ENCODE measurements at places on chromosomes 5 and 9.
A peak's percentile ranks its signal among the peaks of the same experiment; 100 is the strongest.

GRCh38 chr9:106859957-106860720, 2.8 kb upstream of the ZNF462 start:
- peak; percentile 68 for DNase-seq

DNA sequence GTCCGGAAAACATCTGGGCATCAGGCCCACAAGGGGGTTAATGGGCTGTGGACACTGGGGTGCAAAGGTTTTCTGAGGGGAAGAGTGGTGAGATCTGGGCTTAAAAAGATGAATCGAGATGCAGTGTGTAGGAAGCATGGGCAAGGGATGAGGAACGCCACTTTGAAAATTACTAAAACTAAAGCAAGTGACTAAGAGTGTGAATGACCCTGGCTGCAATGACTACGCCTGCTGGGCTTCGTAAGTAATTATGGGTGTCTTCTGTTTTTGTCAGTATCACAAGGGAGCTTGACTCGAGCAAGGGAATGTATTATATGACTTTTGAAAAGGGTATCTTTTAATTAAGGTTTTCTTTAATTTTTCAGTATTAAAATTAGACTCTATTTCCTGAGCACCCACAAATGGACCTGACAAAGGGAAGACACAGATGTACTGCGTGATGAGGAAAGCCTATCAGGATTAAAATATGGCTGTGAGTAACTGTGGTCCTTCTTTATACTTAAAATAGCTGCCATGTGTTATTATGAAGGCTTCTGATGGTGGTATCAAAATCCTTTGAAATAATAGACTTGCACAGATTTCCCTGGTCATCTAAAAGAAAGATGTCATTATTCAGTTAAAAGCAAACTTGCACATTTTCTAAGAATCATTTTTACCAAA, 4.2 kb downstream of the CTXN3 start:
- DNase-seq = no peak

GRCh38 chr9:6641561-6641960, 4.0 kb downstream of the GLDC start:
- no peak for DNase-seq

- DNase-seq = no peak
These were observed 647 bp downstream of the PDE8B start for GRCh38 chr5:77210964-77211690.

GRCh38 chr9:89519366-89519805, 21.5 kb upstream of the SEMA4D start:
- DNase-seq = no peak

- no peak for DNase-seq
These were observed 138.6 kb upstream of the PLCXD3 start for GRCh38 chr5:41648996-41649395.

GRCh38 chr5:1298723-1299510, 4.0 kb upstream of the TERT start:
- peak; percentile 21 for DNase-seq

DNA sequence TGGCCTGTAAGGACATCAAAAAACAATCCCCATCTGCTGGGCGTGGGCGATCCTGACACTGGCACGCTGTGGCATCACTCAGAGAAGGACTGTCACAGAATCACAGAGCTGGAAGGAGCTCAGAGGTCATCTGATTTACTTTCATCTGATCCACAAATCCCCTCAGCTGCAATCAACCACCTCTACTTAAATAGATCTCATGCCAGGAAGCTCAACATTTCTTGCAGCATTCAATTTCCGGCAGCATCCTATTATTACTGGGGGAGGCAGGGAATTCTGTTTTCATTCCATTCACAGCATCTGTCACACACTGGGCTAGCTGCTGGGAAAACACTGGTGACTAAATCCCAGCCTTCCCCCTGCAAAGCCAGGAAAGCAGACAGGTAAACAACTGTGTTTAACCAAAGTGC, 38.3 kb downstream of the RETREG1 start:
- DNase-seq = no peak

DNA sequence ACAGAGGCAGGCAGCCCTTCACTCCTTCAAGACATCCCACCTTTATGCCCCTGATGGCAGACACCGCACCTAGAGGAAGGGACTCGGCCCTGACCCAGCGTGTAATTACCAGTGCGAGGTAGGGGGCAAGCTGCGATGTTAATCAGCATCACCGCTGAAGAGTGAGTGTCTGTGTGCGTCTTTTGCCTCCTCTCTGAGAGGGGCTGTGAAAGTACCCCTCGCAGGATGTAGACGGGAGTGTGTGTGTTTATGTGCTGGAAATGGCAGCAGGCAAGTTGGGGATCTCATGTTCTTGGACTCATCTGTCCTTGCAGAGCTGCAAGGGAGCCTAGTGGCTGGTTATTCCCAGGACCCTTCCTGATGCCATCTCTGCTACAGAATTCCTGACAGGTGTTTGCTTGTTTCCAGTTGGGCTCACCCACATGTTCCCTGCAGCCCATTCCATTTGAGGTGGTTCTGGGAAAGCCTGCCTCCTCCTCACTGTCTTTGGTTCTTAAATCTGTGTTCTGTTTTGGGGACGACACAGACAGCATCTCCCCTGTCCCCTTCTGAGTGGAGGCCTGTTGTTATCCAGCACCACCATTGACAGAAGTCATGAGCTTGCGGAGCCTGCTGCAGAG, 70.5 kb downstream of the ZNF618 start:
- no peak for DNase-seq

DNA sequence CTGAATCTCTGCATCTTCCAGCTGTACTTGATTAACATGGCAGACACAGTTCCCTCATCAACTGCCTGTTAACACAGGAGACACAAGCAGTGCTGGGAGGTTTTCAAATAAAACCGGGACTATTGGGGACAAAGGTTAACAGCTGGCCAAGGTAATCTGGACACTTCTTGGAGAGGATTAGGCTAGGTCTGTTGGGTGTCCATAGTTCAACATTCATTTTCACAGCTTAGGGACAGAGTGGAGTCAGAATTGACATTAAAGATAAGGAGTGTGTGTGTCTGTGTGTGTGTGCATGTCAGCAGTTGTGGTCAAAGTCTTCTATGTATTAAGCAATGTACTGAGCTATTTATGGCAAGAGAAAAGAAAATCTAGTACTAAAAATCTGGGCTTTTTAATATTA, 216.2 kb downstream of the MED10 start:
- DNase-seq = no peak

- no peak for DNase-seq
These were observed 80.4 kb upstream of the PRSS3 start for GRCh38 chr9:33714989-33715388.

- no peak for DNase-seq
These were observed 47.7 kb downstream of the LHFPL2 start for GRCh38 chr5:78600687-78601414.

DNA sequence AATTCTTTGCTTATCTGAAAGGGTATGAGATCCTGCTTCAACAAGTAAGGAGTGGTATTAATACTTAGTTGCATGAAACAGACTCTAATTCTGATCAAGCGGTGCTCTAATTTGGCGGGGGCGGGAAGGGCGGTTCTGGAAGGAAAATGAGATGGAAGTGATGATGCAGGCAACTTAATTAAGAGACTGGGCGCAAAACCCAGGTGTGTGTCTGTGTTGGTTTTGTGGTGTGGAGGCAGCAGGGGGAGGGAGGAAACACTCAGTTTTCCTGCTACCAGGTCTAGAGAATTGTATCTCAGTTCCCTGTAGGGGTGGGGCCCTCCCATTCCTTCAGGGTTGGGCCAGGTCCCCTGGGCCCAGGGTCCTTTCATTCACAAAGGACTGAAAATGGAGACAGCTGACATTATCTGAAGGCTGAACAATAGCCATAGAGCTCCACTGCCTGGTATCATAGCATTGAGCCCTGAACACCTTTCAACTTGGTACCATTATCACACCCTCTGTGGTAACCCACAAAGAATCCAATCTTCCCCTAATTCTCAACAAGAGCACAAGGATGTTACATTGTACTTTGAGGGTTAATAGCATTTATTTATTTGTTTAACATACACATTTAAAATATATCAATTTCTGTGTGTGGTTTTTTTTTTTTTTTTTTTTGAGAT, 17.2 kb upstream of the C5orf47 start:
- DNase-seq = no peak

GRCh38 chr9:18920141-18921084, 112.6 kb downstream of the SAXO1 start:
- no peak for DNase-seq

- no peak for DNase-seq
These were observed 144.4 kb upstream of the TAS2R1 start for GRCh38 chr5:9774472-9775079.

- DNase-seq = no peak
These were observed 2.7 kb downstream of the LEAP2 start for GRCh38 chr5:132876020-132876759.

- DNase-seq = no peak
These were observed 183.5 kb downstream of the GAS1 start for GRCh38 chr9:86763791-86764190.

DNA sequence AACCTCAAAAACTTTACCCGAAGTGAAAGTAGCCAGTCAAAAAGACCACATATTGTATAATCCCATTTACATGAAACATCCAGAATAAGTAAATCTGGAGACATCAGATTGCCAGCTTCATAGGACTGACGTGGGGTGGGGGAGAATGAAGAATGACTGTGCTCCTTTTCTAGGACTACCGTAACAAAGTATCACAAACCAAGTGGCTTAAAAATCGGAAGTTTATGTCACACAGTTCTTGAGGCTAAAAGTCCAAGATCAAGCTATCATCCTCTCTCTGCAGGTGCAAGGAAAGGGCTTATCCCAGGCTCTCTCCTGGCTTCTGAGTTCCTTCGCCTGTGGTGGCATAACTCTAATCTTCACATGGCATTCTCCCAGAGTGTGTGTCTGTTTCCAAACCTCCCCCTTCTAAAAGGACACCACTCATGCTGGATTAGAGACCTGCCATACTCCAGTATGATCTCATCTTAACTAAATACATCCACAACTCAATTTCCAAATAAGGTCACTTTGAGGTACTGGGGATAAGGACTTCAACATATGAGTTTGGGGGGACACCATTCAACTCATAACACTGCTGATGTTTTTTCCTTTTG, 25.5 kb downstream of the ADAM19 start:
- no peak for DNase-seq

DNA sequence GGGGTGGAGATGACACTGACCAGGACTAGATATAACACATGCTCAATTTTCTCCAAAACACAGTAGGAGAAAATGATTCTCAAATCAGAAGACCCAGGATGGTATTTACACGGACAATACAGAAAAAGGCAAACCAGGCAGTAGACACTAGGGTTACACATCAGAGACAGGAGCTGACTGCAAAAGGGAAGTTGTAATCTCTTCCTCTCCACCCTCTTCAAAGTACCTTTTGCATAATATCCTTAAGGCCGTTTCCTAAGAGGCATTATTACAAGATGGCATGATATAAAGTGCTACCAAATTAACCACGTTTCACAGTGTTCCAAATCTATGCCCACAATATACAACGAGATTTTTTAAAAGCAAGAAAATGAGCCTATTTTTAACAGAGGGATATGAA, 39.2 kb downstream of the YIPF5 start:
- no peak for DNase-seq

DNA sequence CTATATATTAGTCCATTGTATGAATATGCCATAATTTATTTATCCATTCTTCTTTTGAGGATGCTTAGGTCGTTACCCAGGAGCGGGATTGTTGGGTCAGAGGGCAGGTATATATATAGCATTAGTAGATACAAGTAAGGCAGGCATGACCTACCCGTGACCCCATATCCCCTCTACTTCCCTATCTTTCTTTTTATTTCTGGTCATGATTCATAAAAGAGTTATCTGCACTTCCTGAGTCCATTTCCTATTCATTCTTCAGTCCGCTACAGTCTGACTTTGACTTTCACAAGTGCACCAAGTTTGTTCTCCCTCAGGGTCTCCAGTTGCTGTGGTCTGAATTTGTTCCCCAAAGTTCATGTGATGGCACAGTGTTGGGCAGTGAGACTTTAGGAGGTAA, 6.9 kb downstream of the RHOBTB3 start:
- no peak for DNase-seq

- peak; percentile 65 for DNase-seq
These were observed 1.1 kb downstream of the NFIB start for GRCh38 chr9:14312719-14313377.

GRCh38 chr5:147369742-147370374, 135.0 kb downstream of the STK32A start:
- no peak for DNase-seq

DNA sequence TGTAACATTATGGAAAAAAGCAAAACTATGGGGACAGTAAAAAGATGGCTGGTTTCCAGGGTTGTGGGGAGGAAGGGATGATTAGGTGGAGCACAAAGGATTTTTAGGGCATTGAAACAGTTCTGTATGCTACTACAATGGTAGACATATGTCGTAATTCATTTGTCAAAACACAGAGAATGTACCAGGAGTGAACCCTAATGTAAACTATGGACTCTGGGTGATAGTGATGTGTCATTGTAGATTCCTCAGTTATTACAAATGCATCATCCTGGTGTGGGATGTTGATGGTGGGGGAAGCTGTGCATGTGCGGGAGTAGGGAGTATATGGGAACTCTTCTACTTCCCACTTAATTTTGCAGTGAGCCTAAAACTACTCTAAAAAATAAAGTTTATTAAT, 135.0 kb upstream of the GABRP start:
- DNase-seq = no peak

GRCh38 chr9:123997665-123998277, 13.8 kb upstream of the LHX2 start:
- no peak for DNase-seq

- no peak for DNase-seq
These were observed 16.4 kb downstream of the SLC6A7 start for GRCh38 chr5:150206098-150206778.

- DNase-seq = peak; percentile 59
These were observed 352.7 kb downstream of the SPOCK1 start for GRCh38 chr5:137146402-137146890.

- peak; percentile 54 for DNase-seq
These were observed at the start of gene KCNIP1 for GRCh38 chr5:170503990-170504596. Gene KCNIP1, plus strand, starts transcription at chr5:170504020.

GRCh38 chr5:132465059-132465707, 25.4 kb downstream of the IRF1 start:
- peak; percentile 26 for DNase-seq

- DNase-seq = no peak
These were observed 36.0 kb upstream of the ARRDC3 start for GRCh38 chr5:91419136-91419535.

DNA sequence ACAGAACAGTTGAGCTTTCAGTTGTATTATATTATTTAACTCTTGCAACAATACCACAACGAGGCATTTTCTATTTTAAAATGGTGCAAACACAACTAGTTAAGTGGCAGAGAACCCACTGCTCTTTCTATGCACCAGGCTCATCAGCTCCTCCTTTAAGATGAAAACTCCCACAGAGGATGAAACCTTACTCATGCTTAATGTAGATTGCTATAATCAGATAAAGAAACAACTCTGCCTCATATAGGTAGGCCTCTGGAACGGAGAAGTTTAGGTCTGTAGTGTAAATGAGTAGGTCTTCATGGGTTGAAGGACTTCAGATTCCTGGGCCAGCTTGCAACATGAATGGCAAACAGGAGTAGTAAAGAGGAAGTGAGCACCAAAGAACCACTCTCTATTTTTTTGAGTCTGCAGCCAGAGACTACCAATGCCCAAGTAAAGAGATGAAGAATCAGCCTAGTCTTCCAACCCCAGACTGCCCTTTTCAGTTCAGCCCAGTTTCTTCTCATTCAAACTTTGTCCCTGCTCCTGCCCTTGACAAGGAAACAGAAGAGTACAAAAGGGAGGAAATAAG, 33.9 kb downstream of the HACD4 start:
- DNase-seq = no peak

GRCh38 chr9:134930398-134930797, 12.7 kb upstream of the FCN1 start:
- DNase-seq = no peak

Measured in left hindlimb (tissue), 1 donor.